Stimulated activated CD4-positive, alpha-beta T cell treated with anti-CD3 and anti-CD28 coated beads, Interleukin-15, amount 100 ng/mL, for 1 hour (primary cell): ENCODE measurements at places on chromosomes 11 and 22.

- DNase-seq, result no peak
These were observed 123.5 kb upstream of the APOA1 start for GRCh38 chr11:116960930-116961329.

- no peak for DNase-seq
These were observed 21.0 kb downstream of the VWCE start for GRCh38 chr11:61274084-61274483.

GRCh38 chr11:57512646-57513451 lies 2.7 kb downstream of the SLC43A1 start:
- no peak for DNase-seq

GRCh38 chr11:125335106-125335505 lies 161.0 kb downstream of the FEZ1 start:
- no peak for DNase-seq

GRCh38 chr11:13054278-13054677 lies 45.2 kb downstream of the RASSF10 start:
- DNase-seq, result no peak

- DNase-seq, result no peak
These were observed 67.5 kb downstream of the NFAM1 start for GRCh38 chr22:42364604-42365110.

- no peak for DNase-seq
These were observed 32.9 kb downstream of the PISD start for GRCh38 chr22:31628969-31629708.

DNA sequence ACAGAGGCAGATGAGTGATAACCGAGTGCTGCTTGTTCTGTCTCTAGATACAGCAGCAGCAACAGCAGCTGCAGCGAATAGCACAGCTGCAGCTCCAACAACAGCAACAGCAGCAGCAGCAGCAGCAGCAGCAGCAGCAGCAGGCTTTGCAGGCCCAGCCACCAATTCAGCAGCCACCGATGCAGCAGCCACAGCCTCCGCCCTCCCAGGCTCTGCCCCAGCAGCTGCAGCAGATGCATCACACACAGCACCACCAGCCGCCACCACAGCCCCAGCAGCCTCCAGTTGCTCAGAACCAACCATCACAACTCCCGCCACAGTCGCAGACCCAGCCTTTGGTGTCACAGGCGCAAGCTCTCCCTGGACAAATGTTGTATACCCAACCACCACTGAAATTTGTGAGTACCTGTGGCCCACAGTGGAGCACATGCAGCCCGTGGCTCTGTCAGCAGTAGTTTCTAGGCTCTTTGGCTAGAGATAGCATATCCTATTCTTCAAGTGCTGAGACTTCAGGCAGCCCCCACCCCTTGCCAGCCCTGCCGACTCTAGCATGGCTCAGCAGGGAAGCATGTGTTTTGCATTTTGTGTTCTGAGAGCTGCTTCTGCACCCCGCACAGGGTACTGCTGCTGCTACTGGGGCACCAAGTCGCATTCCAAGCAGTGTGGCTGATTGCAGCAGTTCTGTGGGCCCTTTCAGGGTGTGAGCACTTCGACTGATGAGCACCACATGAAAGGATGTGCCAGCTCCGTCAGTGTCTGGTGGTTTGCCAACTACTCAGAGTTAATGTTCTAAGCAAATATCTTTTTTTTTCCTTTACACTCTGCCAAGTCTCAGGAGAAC lies 59.2 kb downstream of the MED15 start:
- peak; percentile 53 for DNase-seq

- no peak for DNase-seq
These were observed 4.6 kb upstream of the P2RY2 start for GRCh38 chr11:73213196-73214143.

DNA sequence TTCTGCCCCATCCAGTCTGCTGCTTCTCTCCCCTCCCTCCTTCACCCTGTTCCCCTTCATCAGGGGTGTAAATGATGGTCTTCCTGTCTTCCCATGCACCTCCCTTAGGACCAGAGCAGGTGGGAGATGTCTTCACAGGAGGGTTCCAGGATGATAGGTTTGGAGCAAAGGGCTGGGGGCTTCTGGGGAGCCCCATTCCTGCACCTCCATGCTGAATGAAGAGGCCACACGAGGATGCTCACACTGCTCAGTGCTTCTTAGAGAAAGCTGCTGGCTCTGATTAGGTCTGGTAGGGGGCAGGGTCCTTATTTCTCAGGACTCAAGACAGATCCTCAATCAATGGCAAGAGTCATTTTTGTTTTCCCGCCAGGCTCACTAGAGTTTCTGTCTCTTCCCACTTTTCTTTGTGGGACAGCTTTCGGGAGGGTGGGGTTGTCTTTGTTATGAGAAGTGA lies 41.1 kb downstream of the BCR start:
- DNase-seq, result no peak

DNA sequence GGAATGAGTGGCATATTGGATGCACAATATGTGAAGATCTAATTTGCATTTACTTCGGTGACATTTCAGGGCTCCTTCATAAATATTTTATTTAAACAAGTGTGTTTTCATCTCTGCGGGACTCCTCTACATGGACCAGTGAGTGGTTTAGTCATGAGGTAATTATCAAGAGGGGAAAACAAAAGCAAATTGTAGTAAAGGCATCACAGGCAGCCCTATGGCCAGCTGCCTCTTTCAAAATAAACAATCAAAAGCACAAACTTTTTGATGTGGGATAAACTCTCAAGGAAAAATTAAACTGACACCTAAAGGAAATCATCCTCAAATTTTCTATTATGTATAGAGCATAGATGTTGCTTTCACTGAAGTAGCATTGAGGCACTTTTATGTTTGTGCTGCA lies 6.0 kb downstream of the SYT9 start:
- no peak for DNase-seq

DNA sequence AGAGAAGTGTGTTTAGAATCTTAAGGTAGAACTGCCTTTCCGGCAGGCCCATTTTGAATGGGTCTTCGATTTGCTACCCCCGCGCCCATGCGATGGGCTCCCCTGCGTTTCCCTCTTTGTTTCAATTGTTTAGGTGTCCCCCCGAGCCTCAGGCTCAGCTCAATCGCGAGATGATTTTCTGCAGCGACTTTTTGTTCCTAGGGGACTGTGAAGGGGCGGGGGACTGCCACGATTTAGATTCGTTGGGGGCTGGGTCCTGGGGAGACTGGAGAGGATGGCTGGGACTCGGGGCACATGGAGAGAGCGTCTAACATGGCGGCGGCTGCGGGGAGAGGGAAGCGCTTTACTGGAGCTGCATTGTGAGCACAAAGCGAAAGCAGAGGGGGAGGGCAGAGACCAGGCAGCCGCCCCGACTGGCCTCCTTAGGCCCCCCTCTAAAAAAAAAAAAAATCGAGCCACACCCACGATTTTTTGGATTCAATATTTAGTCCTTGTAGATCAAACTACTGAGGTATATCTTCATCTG lies 1.7 kb downstream of the CAPRIN1 start:
- peak; percentile 68 for DNase-seq

DNA sequence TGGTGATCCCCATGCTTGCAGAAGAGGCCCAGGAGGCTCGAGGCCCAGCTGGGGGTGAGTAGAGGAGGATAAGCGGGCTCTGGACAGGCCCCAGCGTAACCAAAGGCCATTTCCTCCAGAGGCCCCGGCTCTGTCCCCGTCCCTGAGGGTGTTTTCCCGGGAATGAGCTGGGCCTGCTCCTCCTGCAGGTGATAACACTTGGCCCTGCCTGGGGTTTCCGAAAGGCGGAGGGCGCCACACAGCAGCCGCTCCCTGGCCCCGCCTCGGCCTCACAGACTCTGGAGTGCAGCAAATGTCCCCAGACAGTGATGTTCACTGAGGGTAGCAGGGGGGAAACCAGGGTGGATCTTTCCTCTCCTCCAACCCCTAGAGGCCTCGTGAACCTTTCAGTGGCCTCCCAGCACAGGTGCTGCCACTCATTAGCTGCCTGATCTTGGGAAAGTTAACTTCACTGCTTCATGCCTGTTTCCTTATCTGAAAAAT lies 10.5 kb upstream of the MGAT3 start:
- no peak for DNase-seq

DNA sequence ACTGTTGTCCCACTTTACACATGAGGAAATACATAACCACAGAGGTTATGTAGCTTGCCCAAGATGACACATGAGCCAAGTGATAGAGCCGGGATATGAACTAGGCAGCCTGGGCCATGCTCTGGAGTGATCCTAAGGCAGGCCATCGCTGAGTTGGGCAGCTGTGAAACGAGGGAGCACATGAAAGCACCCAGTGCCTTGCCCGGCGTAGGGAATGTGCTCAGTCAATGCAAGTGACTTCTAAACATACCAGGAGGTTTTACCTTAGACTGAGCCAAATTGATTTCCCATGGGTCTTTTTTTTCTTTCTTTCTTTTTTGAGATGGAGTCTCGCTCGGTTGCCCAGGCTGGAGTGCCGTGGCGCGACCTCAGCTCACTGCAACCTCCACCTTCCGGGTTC lies 10.5 kb downstream of the GRIK4 start:
- no peak for DNase-seq

- DNase-seq, result no peak
These were observed 3.5 kb upstream of the IFITM3 start for GRCh38 chr11:324156-324555.

GRCh38 chr22:46405901-46406300 lies 70.4 kb downstream of the TRMU start:
- no peak for DNase-seq

- no peak for DNase-seq
These were observed 77.7 kb downstream of the KCNC1 start for GRCh38 chr11:17812091-17812864.

DNA sequence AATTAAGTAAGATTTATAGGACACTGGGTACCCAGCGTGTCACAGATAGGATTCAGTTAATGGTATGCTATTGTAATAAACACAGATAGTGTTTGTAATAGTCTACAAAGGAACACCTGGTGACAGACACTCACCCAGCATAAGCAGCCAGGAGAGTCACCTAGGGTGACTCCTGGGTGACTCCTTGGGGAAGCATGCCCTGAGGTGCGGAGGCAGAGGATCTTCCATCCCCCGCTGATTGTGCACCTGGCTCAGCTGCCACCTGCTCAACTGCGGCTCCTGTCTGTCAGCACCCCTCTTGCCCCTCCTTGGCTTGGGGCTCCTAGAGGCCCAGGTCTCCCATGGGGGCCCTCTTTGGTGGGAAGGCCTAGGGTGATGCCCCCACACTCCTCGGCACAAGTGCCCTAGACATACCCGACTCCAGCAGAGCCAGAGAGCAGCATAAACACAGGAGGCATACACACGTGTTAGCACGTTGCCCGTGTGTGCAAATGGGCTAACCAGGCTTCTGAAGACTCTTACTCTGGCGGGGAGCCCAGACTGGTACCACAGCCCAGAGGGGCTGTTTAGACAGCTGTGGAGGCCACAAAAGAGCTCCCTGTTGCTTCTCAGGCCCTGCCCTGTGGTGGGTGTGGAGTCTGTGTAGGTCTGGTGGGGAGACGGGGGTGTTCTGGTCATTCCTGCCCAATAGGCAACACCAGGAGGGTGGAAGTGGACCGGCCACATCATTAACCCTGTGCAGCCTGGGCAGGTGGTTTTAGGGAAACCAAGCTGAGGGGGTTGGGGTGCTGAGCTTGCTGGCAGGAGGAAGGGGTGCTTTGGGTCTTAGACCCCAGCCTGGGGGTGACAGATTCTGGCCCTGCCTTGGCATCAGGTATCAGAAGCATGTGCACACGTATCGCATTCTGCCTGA lies 3.0 kb downstream of the INPPL1 start:
- no peak for DNase-seq

- DNase-seq, result peak; percentile 35
These were observed 78.0 kb upstream of the PPARA start for GRCh38 chr22:46072110-46072881.

GRCh38 chr11:63958008-63958407 lies 16.4 kb upstream of the COX8A start:
- no peak for DNase-seq

- DNase-seq, result no peak
These were observed 18.3 kb upstream of the MICAL3 start for GRCh38 chr22:18042685-18043084.

GRCh38 chr11:71247551-71248250 lies 4.7 kb downstream of the SHANK2 start:
- no peak for DNase-seq

GRCh38 chr11:130480711-130481140 lies 32.3 kb downstream of the ADAMTS15 start:
- no peak for DNase-seq

GRCh38 chr11:95751515-95751914 lies 38.1 kb downstream of the FAM76B start:
- no peak for DNase-seq

GRCh38 chr11:125929445-125930075 lies 16.3 kb upstream of the VSIG10L2 start:
- no peak for DNase-seq

DNA sequence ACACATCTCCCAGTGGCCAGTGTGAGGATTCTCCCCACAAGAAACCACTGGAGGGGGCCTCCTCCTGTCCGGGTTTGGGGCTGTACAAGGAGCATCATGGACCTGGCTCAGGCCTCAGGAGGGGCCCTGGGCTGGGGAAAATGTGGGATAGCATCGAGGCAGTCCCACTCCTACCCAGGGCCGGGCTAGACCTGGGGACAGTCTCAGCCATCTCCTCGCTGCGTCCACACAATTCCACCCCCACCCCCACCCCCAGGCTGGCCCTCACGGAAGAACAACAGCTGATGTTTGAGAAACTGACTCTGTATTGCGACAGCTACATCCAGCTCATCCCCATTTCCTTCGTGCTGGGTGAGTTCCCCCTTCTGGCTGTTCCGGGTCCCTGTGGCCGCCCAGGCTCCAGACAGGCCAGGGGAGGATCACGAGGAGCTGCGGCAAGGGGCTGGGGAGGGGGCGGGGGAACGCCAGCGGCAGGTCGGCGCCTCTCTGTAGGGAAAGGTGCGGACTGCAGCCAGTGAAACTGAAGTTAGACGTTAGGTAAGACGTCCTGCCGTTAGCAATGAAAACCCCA lies 4.8 kb downstream of the BEST1 start:
- no peak for DNase-seq

- no peak for DNase-seq
These were observed 32.5 kb upstream of the CFAP300 start for GRCh38 chr11:102014756-102015155.

DNA sequence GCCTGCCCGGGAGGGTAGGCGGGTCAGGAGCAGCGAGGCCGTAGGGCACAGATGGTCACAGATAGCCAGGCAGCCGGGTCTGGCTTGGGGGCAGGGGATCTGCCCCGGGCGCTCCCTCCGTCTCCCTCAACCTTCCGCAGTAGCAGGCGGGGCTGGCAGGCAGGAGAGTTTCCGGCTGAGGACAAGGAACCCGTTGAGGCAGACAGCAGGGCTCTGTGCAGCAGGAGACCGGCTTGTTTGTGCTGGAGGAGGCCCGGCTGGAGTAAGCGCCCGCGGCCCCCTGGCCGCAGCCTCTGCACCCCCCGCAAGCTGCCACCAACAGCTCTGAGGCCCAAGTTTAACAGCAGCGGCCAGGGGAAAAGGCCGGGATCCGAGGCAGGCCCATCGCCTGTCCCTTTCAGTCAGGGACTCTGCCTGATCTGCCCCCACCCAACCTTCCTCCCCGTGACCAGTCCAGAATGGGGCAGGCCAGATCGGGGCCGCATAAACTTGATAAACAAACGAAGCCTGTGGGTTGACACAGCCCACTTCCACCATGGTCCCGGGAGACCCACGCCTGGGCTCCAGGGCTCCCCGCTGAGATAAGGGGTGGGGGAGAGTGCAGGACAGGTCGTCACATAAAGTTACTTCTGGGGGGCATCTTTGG lies 13.6 kb downstream of the SCARF2 start:
- DNase-seq, result no peak
